ENCODE measurements at places on chromosomes 11 and 22.

GRCh38 chr11:122069707-122070360, 46.2 kb downstream of the BLID start:
- no peak for DNase-seq

GRCh38 chr22:42190274-42190673, 59.7 kb upstream of the CYP2D6 start:
- no peak for DNase-seq

GRCh38 chr22:30649430-30650007, 13.9 kb downstream of the SLC35E4 start:
- no peak for DNase-seq

DNA sequence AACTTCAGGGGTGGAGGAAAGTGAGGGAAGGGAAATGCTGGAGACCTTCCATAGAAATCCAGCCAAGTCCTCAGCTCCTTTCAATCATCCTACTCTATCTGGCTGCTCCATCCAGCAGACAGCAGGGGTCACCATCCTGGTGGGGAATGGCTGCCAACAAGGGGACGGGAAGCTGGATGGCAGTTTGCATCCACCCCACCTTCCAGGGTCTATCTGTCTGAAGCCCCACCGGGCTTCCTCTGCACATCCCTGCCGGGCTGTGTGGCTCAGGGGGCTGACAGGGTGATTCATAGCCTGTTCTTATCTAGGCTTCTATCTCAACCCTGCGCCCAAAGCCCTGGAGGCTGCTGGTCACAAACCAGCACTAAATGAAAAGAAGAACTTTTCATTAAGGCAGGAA, 1.1 kb downstream of the SYTL2 start:
- DNase-seq: no peak

DNA sequence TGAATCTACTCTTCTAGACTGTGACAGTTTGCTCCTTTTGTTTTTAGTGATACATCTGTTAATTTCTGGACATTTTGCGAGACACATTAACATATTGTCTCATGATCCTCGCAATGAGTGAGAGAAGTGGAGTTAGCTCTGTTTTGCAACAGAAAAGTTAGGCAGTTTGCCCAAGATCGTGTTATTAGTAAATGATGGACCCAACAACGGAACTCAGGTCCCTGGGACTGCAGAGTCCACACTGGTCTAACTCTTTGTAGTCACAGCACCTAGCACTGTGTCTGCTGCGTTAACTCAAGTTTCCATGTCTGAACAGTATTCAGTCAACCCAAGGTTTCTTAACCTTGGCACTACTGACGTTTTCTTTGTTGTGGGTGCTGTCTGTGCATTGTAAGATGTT, 3.2 kb downstream of the DEPDC7 start:
- DNase-seq: no peak

Measured in NCI-H2029 treated with DMSO at 0.1 percent for 48 hours (cell line).